ENCODE measurements at places on chromosomes 4 and X.

GRCh38 chr4:2411786-2412510 lies 6.5 kb downstream of the ZFYVE28 start:
- no peak for DNase-seq

- no peak for DNase-seq
These were observed 57.1 kb upstream of the LIMCH1 start for GRCh38 chr4:41480896-41481311.

DNA sequence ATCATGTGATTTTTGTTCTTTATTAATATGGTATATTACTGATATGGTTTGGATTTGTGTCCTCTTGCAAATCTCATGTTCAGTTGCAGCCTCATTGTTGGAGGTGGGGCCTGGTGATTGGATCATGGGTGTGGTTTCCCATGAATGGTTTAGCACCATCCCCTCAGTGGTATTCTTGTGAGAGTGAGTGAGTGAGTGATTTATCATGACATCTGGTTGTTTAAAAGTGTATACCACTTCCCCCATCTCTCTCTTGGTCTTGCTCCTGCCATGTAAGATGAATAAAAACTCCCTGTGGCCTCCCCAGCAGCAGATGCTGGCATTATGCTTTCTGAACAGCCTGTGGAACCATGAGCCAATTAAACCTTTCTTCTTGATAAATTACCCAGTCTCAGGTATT lies 111.5 kb downstream of the TAB3 start:
- no peak for DNase-seq

GRCh38 chr4:57274082-57274481 lies 163.9 kb upstream of the IGFBP7 start:
- no peak for DNase-seq

GRCh38 chrX:93594780-93595179 lies 78.6 kb downstream of the NAP1L3 start:
- DNase-seq, result no peak

DNA sequence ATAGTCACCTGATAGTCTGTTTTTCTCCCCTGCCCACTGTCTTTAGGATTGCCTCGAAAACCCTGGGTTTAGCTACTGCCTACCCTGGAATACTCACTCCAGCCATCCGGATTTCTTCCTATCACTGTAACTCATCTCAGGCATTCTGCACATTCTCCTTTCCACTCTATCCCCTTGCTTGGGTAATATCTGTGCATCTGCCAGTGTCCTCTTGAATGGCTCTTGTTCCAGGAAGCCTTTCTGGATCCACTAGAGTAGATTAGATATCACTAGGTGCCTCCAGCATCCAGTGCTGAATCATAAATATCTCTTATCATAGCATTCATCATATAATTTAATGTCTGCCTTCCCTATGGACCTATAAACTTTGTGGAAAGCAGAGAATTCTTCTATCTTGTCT lies 17.1 kb upstream of the GALNT7 start:
- DNase-seq, result no peak

DNA sequence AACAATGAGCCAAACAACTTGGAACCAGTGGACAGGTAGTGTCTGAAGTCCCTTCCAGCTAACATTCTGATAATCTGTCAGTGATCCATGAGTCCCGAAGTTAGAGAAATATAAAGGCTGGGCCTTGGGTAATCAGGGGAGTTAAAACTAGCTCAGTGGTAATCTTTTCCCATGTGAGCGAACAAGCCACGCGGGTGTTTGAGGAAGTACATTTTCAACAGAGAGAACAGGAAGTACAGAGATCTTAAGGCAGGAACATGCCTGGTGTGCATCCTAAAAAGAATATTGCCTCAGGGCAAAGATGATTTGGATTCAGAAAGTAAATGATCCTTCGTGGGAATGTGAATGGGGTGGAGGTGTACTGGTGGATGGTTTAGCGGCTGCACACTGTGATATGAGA lies 42.9 kb downstream of the FNIP2 start:
- DNase-seq, result no peak

GRCh38 chr4:144578681-144579080 lies 67.3 kb upstream of the HHIP start:
- DNase-seq, result no peak

GRCh38 chr4:118338981-118339765 lies 13.6 kb downstream of the PRSS12 start:
- DNase-seq, result no peak

DNA sequence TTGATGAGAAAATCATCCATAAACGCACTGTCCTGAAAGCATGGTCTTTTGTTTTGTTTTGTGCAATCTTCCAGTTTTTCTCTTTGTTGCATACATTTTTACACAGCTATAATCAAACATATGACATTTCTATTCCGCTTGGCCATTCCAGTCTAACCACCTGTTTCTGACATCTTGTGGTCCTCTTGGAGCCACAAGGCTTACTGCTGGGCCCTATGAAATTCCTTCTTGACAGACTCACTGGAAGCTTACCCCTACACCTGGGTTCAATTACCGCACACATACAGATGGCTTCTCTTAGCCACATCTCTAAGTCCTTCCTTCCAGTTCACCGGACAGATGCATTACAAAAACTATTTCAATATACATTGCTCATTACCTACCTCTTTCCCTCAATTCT lies 72.4 kb downstream of the PAPSS1 start:
- DNase-seq, result no peak

- no peak for DNase-seq
These were observed 102.1 kb downstream of the DCK start for GRCh38 chr4:71095545-71095944.

- no peak for DNase-seq
These were observed 494.7 kb upstream of the TECRL start for GRCh38 chr4:64903986-64904385.

DNA sequence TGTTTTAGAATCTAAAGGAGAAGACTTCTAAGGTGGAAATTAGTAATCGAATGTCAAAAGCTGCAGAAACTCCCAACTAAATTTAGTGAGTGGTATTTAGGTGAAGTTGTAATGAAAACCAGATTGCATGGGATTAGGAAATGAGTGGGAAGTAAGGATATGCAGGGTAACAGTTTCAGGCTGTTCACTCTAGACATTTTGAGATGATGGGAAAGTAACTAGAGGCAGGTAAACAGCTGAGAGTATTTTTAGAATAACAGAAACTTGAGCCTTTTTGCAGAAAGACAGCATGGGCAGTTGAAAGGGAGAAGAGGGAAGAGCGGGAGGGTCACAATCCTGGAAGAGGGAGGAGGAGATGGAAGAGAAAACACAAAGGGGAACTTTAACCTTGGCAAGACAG lies 12.7 kb downstream of the SPRY1 start:
- DNase-seq, result no peak

DNA sequence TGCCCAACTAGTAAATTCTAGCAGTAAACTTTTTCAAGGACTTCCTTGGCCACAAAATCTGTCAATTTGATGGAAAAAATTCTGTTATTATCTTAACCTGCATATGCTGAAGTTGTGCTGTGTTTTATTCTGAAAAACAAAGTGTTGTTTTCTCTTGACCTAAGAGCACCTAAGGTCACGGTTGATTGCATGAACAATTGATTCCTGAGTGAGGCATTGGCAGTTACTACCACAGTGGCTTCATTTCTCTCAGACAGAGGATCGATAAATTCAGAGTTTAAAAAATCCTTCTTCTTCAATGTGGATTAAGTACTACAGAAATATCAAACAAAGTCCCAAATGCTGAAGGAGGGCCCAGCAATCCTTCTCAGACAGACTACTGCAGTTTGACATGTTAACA lies 6.2 kb downstream of the HDAC8 start:
- no peak for DNase-seq

DNA sequence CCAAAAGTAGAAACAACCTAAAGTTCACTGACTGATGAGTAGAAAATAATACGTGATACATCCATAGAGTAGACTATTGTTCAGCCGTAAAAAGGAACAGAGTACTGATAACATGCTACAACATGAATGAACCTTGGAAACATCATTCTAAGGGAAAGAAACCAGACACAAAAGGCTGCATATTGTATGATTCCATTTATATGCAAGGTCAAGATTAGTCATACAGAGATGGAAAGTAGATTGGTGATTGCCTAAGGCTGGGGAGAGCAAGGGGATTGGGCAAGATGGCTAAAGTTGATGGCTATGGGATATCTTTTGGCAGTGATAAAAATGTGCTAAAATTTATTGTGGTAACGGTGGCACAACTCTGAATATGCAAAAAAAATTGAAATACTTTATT lies 209.1 kb downstream of the RELL1 start:
- no peak for DNase-seq

DNA sequence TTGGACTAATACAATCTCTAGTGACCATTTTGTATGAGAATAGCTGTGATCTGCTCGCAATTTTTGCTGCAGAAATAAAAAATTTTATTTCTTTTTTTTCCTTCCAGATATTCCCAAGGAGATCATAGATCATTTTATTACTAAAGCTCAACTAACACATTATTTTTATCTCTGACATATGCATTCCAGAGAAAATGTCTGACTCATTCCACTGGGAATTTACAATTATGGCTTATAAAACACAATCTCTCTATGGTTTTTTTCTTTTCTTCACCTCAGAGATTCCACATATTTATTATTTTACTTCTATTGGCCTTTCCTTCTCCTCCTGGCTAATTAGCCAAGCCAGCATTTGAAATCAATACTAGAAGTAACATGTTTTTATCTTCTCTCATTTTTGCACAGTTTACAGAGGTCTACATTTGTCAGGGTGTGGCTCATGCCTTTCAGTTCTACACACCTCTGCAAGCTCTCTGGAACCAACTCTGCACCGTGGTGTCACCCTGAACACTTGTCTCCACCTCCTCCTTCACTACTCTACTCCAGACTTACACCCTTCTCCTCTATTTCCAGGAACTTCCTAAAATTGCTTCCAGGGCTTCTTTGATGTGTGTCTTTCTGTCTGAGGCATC lies 59.8 kb upstream of the GPM6A start:
- no peak for DNase-seq

DNA sequence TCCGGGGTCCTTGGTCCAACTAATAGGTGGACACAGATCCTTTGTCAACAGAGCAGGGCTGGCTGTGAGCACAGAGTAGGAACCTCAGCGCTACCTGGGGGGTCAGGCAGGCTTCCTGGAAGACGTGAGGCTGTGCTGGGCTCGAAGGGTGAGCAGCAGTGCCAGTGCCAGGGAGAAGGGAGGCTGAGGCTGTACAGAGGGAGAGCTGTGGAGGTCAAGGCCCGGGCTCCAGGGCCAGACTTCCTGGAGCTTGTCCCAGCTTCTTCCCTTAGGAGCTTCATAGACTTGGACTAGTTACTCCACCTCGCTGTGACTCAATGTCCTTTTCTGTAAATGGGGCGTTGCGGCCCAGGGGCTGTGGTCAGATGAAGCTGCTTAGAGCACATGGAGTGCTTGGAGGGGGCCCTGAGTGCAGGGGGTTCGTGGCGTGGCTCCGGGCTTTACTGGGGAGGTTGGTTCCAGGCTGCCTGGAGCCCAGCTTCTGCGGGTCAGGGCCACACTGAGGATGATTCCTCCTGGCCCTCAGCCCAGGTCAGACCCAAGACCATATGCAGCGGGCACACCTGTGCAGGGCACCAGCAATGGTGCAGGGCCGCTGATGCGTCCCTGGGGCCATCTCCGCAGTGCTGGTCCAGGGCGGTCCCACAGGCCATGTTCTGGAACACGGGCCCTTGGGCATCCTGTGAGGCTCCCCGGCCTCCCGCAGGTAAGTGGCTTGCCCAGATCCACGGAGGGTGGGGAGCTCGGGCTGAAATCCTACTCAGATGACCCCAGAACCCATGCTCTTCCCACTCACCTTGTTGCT lies 98.1 kb downstream of the DCTD start:
- DNase-seq, result no peak

DNA sequence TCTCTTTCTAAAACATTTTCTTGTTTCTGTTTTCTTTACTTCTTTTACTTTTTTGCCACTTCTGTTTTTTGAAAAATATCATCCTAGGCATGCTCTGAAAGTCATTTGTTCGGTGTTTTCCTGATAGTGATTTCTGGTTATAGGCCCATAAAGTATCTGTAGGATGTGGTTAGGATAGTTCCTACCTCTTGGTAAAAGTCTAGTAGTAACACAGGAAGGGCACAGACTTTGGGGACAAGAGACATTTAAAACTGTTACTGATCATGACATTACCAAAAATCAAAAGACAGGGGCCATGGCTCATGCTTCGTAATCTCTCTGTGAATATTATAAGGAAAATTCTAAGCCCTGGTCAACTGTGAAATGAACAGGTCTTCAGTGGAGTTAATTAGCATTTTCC lies 44.8 kb downstream of the FHL1 start:
- DNase-seq, result no peak

DNA sequence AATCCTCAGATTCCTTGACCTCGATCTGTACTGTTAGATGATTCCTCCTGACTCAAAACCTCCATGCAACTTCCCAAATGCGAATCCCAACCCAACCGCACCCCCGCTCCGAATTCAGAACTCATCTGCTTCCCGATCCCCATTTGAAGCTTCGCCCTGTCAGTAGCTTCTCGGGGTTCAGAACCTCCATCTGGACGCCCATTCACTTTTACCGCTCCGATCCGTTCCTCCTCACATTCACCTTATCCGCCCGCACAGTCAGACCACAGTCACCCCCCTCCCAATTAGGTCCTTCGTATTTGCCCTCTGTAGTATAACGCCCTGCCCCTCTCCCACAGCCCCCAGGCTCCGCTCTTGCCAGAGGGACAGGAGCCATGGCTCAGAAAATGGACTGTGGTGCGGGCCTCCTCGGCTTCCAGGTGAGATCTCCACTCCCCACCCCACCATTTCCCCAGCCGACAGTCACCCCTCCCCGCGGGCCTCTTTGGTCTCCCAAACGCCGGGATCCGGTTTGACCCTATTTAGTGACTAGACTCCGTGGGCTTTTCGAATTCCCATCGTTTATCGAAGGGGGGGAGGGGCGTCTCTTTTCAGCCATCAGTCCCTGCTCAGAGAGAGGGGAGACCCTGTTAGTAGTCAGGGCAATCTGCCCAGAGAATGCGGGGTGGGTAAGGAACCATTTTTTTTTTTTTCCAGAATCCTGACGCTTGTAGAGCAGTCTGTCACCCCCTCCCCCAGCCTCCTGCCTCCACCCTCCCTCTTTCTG lies 691 bp downstream of the MAGED1 start:
- DNase-seq, result peak; percentile 2

DNA sequence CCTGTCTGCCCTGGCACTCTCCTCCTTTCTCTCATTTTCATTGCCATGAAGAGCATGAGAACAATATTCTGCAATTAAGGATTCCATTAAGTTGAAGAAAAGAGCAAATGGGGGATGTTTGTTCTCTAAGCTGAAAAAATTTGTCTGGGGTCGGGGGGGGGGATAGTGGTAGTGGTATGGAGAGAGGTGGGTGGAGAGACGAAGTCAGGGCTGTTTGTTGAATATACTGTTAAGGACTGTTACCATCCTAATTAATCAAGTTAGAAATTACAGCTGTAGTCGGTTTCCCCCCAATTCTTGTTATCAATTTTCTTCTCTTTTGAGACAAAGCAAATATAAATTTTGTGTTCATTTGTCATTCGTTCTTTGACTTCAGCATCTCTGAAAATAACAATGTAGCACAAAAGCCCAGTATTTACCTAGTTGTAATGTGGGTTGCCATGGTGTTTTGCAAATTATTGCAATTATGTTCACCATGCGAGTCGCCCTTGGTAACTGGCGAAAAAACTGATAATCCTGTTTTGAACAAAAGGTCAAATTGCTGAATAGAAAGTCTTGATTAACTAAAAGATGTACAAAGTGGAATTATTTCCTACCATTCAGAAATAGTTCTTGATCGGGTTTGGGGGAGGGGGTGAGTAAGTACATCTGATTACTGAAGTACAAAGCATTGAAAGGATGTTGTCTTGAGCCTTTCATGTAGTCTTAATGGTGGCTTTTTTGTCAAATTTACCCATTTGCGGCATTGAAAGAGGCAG lies 139.1 kb downstream of the ARX start:
- no peak for DNase-seq

GRCh38 chr4:185534866-185535611 lies at the start of gene PDLIM3:
Gene PDLIM3 (minus strand): TSS chr4:185535507. CDS start chr4:185535434, 73 bp downstream.
- DNase-seq, result peak; percentile 29

Data from RWPE1 (cell line).